ENCODE measurements at places on chromosomes 3 and 15. TPM values are rescaled to one million over a fixed set of nuclear protein-coding genes. Genes with fewer than 3 reads are reported as not detected.

SLC28A1 gene
- total RNA-seq, result not detected

ACAA1 gene
- 52.2 TPM for total RNA-seq

TMEM108 gene
- total RNA-seq, result not detected

SPTSSB gene
- total RNA-seq, result not detected

DNA sequence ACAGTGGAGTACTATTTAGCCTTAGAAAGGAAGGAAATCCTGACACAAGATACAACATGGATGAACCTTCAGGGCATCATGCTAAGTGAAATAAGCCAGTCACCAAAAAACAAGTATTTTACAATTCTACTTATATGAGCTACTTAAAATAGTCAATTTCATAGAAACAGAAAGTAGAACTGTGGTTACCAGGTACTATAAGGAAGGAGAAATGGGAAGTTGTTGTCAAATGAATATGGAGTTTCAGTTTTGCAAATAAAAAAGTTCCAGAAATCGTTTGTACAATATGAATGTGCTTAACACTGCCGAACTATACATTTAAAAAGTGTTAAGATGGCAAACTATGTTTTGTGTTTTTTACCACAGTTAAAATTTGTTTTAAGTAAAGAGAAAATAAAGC lies 26.8 kb downstream of the TRANK1 start:
- peaks cover 2% of the 10 kb centered on the region for H3K27me3 ChIP-seq
- no peak overlapping the region for H3K4me3 ChIP-seq
- peaks cover 29% of the 10 kb centered on the region for H3K4me1 ChIP-seq
- H3K27ac ChIP-seq, result no peak overlapping the region
- H3K36me3 ChIP-seq, result peaks cover 13% of the 10 kb centered on the region

- H3K36me3 ChIP-seq, result no peaks in the 10 kb centered on the region
- peak; percentile 62 for DNase-seq
- peak overlapping the region; percentile 71 for H3K4me3 ChIP-seq
- H3K27me3 ChIP-seq, result no peaks in the 10 kb centered on the region
- H3K4me1 ChIP-seq, result peaks cover 9% of the 10 kb centered on the region
Measured at GRCh38 chr3:197003461-197004385, 25.9 kb downstream of the MELTF start.

GRCh38 chr3:195441476-195441991 lies 1.3 kb downstream of the ACAP2 start:
- no peaks in the 10 kb centered on the region for H3K27me3 ChIP-seq
- H3K27ac ChIP-seq, result peak overlapping the region; percentile 91
- peaks cover 4% of the 10 kb centered on the region for H3K36me3 ChIP-seq
